GM20000 (cell line): ENCODE measurements at places on chromosomes 7 and 10.
A peak's percentile ranks its signal among the peaks of the same experiment; 100 is the strongest.

GRCh38 chr10:101158459-101159058 lies 27.5 kb downstream of the TLX1 start:
- DNase-seq = no peak

- no peak for DNase-seq
These were observed 385.5 kb upstream of the HPS1 start for GRCh38 chr10:98832196-98832595.

GRCh38 chr7:30564243-30564892 lies 30.3 kb upstream of the GARS1 start:
- DNase-seq = peak; percentile 78

- DNase-seq = peak; percentile 10
These were observed 124.8 kb downstream of the PPP1R17 start for GRCh38 chr7:31811650-31812461.

GRCh38 chr7:13628239-13629001 lies 361.0 kb downstream of the ETV1 start:
- DNase-seq = no peak

GRCh38 chr10:24969841-24970281 lies 17.5 kb upstream of the PRTFDC1 start:
- DNase-seq = no peak

DNA sequence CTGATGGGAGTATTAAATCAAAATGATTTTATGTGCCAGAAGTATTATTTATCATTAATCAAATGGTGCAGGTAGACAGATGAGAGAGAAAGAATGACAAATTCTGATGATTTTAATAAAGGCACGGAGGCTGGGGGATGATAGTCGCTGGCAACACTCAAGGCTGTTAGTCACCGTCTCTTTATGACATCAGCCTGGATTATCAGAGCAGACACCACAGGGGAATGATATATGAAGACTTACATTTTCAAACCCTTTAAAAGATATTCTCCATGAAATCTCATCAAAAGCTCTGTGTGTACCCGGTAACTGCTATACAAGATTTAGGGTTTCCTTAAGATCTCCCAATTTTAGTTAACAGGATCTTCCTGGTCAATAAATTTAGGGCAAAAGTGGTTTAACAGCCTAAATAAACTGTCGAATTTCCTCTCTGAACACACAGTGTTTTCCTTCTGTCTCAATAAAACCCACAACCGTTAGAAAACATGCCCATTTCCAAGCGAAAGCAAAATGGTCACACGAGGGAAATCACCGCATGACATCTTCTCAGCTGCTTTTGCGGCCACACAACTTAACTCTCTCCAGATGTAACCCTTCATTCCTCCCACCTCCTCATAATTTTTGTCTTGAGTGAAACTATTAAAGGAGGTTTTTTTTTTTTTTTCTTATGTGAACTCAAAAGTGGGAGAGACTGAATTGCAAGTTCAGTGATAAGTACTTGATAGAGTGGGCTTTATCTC lies 133.2 kb upstream of the FAM171A1 start:
- peak; percentile 34 for DNase-seq

- no peak for DNase-seq
These were observed 108.7 kb downstream of the NRBF2 start for GRCh38 chr10:63241841-63242281.

- no peak for DNase-seq
These were observed 67.7 kb upstream of the DRGX start for GRCh38 chr10:49463605-49464004.

DNA sequence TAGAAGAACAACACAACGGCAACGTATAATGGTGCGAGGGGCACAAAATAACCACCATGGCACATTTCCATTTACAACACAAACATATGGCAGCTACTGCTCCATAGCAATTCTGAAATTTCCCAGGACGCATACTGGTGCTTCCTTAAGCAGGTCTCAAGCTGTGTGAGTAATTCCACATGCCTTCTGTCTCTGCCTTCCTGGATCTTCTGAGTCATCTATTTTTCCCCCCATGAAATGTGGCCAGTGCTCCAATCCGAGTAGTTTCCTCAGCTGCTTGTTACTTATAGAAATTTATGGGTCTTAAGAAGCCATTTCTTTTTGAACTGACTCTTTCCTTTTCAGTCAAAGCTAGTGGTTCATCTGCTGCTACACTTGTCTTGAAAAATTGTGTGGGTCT lies 256.6 kb upstream of the KLF6 start:
- DNase-seq = no peak

DNA sequence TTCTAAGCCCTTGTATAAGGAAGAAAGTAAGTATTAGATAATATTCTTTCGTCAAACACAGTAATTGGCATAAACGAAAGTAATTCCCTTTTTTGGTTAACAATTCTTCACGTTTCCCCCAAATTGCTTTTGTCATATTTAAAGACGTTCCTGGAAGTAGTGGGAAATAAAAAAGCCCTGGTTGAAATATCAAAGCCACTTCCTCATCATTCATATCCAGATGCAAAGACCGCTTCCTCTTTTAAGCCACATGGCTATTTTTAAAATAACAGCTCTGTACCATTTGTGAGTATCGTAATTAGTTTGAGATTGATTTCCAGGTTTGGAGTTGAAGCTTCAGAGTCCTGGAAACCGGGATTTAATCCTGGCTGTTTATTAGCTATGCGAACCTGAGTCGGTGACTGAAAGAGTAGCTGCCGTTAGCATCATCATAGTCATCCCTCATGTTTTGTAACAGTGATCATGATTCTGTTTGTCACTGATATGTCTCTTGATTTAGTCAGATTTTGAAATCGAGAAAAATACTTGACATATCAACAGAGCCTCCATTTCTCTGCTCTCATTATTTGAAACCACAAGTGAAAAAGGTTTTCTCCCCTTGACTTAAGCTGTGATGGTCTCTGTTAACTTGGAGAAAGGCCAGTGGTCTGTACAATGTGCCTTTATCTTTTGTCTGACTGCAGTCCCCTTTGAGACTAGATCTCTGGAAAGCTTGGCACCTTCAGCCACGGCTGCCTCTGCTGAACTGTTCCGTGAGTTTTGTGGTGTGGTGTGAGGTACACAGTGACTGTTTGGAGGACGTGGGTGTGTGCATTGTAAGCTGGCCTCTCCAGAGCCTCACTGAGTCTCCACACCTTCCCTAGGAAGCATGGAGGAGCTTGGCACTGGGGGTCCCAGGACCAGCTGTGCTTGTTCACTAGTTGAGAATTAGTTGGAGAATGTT lies 18.1 kb downstream of the OPTN start:
- no peak for DNase-seq

- DNase-seq = peak; percentile 42
These were observed 84.6 kb downstream of the ICA1 start for GRCh38 chr7:8177109-8177933.

DNA sequence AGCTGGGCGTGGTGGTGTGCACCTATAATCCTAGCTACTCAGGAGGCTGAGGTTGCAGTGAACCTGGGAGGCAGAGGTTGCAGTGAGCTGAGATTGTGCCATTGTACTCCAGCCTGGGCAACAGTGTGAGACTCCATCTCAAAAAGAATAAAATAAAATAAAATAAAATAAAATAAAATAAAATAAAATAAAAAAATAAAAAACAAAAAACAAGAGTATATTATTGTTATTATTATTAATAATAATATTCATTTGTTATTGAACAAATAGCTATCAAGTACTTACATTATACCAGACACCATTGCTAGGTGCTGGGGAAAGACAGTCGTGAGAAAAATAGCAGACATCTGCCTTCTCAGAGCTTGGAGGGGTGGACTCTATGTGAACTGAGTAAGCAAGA lies 24.1 kb downstream of the PAX2 start:
- no peak for DNase-seq

GRCh38 chr7:84277628-84278224 lies 83.1 kb upstream of the SEMA3A start:
- DNase-seq = no peak

- no peak for DNase-seq
These were observed 5.6 kb upstream of the STK32C start for GRCh38 chr10:132313305-132313704.

GRCh38 chr7:48009257-48009656 lies 19.6 kb downstream of the SUN3 start:
- DNase-seq = no peak

- no peak for DNase-seq
These were observed 616.6 kb downstream of the XPNPEP1 start for GRCh38 chr10:109306698-109307097.

DNA sequence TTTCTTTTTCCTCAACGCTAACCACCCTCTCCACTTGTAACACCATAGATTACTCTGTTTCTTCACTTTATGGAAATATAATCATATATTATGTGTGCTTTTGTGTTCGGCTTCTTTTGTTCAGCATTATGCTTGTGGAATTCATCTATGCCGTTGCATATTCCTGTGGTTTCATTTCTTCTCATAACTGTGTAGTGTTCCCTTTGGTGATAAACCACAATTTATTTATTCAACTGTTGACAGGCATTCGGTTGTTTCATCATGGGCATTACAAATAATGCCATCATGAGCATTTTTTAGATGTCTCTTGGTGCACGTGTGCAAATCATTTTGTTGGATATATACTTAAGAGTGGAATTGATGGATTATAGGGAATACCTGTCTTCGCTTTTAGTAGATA lies 12.1 kb downstream of the AVL9 start:
- no peak for DNase-seq

- DNase-seq = no peak
These were observed 115.7 kb downstream of the ICA1 start for GRCh38 chr7:8146106-8146787.

DNA sequence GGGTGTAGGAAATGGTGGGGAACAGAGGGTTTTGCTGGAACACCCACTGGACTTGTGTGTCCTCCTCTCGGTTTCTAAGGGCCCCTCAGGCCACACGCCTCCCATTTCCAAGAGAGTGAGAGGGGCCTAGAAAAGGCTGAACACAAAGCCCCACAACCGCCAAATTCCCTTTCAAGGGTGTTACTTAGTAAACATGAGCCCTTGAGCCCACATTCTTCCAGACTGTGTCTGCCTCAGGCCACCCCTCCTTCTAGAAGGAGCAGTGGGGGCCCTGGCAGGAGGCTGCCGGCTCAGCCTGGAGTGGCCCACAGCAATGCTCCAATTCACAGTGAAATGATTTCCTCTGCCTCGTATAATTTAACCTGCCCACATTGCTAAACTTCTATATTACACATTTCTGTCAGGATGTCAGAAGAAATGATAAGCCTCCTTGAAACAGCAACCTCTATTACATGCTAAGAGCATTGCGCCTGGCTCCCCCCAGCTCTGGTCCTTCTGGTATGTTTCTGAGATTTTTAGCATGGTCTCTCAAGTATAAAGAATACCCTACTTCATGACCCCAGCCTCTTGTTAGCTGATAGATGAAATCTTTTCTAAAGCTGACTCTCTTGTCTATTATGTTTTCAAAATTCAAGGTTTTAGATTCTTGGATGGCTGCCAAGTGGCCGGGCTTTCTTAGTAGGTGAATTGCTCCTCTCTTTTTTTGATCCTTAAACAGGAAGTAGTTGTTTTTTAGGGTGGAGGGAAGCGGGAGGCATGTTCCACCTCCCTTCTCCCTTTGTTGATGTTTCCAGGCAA lies 673.9 kb upstream of the GALNT17 start:
- no peak for DNase-seq

DNA sequence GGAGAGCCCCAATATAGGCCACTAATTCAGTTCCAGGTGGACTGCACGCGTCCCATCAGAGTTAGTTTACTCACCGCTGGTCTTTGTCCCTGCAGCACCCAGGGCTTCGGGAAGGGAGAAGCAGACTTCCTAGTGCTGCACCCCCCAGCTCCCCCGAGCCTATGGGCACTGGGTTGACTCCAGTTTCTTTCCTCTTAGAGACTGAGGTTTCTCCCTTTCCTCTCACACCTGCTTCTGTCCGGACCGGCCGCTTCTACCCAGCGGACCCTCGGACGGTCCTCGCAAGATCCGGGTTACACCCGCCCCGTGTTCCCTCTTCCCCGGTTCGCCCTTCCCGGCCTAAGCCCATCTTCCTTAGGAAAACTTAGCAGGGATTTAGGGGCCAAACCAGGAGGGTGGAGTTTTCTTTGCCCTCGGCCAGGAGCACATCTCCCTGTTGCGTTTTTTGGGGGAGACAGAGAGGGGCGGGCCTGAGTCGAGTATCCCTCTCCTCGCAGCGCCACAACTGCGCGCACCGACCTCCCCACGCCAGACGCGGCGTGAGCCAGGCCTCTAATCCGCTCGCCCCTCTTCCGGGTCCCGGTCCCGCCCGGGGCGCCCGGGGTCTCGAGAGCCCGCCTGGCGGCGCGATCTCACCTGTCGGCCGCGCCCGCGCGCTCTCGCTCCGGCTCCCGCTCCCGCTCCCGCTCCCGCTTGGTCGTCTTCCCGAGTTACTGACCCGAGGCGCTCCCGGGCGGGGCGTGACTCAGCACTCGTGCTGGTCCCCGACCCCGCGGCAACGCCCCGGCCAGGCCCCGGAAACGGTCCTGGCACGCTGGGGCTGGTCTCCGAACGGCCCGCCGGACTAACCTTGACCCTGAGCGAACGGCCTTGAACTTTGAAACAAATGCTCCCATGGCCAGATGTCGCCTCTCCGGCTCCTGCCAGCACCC lies at the start of gene AIFM2:
TSS of gene AIFM2 (minus strand) at position 728 of the 932 bp plus-strand sequence. CDS start 8,741 bp downstream, outside the sequence.
- peak; percentile 88 for DNase-seq

DNA sequence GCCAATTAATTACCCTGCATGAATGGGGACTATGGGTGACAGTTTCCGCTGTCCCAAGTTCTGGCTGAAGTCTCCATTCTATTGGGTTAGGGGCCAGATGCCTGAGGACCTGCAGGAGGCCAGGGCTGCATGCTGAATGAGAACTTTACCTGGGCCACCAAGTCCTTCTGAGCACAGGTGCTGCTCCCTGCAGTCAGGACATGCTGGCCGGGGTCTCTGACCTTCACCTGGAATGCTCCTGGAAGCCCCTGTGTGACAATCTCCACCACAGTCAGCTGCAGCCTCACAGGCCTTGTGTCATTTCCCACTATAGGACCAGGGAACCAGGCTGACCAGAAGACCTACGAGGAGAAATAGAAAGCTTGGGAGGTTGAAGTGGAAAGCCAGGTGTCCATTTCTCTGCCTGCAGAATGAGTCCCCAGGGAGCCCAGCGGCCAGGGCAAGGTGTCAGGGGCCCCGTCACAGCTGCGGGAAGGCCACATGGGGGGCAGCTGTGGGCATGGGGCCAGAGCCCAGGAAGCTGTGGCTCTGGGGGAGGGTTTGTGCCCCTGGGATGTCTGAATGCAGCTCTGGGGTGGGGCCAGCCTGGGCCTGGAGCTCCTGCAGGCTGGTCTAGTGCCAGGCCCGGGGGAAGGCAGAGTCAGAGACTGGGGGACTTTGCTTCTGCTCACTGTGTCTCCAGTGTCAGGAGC lies 5.6 kb upstream of the GIMAP8 start:
- DNase-seq = no peak

- DNase-seq = no peak
These were observed 672 bp upstream of the DDX56 start for GRCh38 chr7:44574287-44574872.

DNA sequence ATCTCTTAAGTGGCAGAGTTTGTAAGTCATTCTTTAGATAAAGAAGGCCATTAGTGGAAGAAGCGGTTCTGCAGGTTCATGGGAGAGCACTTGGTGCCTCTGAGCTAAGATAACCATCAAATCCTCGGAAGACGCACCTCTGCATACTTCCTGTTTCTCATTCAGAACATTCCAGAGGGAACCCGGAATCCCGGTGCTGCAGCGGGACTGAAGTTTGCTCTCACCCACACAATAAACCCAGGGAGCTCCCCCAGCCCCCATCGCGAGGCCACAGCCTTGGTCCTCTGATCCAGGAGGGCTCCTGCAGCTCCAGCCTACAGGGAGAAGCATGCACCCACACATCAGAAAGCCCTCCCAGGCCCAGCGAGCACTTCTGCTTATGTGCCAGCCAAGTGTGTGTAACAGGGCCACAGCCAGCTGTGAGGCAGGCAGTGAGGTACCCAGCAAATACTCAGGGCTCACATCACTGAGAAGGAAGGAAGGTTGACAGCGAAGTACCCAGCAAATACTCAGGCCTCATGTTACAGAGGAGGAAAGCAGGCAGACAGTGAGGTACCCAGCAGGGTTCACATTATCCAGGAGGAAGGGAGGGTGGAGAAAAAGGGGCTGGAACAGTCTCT lies 142.4 kb downstream of the DIP2C start:
- no peak for DNase-seq
